ENCODE measurements at places on chromosomes 7 and 10. TPM values are rescaled to one million over a fixed set of nuclear protein-coding genes. Genes with fewer than 3 reads are reported as not detected.

Gene EPDR1
- polyA plus RNA-seq: 19.0 TPM

Gene XRCC2
- 6.0 TPM for polyA plus RNA-seq

Gene SPDYE2
- 14.1 TPM for polyA plus RNA-seq

Gene GRM3
- polyA plus RNA-seq: 0.21 TPM

Gene SLC39A12
- not detected for polyA plus RNA-seq

Gene R3HCC1L
- polyA plus RNA-seq: 19.7 TPM

Gene FKBP9
- polyA plus RNA-seq: 153 TPM

Gene ZNF248
- polyA plus RNA-seq: 34.5 TPM

Gene ATXN7L1
- polyA plus RNA-seq: 11.4 TPM

Gene INMT
- 1.1 TPM for polyA plus RNA-seq

Gene CTAGE8
- 16.3 TPM for polyA plus RNA-seq

Gene CFAP69
- 20.8 TPM for polyA plus RNA-seq

Gene ZNF239
- polyA plus RNA-seq: 11.7 TPM

Gene THSD7A
- polyA plus RNA-seq: 82.9 TPM

Gene TBX20
- polyA plus RNA-seq: not detected

Gene GDI2
- 264 TPM for polyA plus RNA-seq

Gene ARHGEF5
- polyA plus RNA-seq: 32.8 TPM
